Activated T-helper 2 cell treated with anti-CD3 and anti-CD28 coated beads, Interferon-gamma antibody, Interleukin-2, Interleukin-4, amounts not matched to agents 10 μg/mL and 5 μg/mL and 100 μg/mL, durations not matched to agents 14 hours and 24 hours and 36 hours (primary cell): ENCODE measurements at places on chromosomes 3 and 15. TPM values are rescaled to one million over a fixed set of nuclear protein-coding genes. Genes with fewer than 3 reads are reported as not detected.
A peak's percentile ranks its signal among the peaks of the same experiment; 100 is the strongest.

The CIDEC gene
- not detected in 2 replicates for total RNA-seq

The SERPINI2 gene
- total RNA-seq, result not detected in 2 replicates

- H3K4me1 ChIP-seq, result no peaks in the 10 kb centered on the region
- H3K4me3 ChIP-seq, result no peak overlapping the region
- no peaks in the 10 kb centered on the region for H3K27me3 ChIP-seq
- no peak for DNase-seq
- peaks cover under 1% of the 10 kb centered on the region for H3K36me3 ChIP-seq
- H3K27ac ChIP-seq, result no peak overlapping the region
Observed at GRCh38 chr15:49606594-49606993, 14.0 kb downstream of the FAM227B start.

GRCh38 chr3:51819709-51820406, 40.8 kb upstream of the IQCF6 start:
- H3K4me3 ChIP-seq, result no peak overlapping the region
- H3K36me3 ChIP-seq, result no peaks in the 10 kb centered on the region
- H3K27ac ChIP-seq, result no peak overlapping the region
- no peak for DNase-seq

DNA sequence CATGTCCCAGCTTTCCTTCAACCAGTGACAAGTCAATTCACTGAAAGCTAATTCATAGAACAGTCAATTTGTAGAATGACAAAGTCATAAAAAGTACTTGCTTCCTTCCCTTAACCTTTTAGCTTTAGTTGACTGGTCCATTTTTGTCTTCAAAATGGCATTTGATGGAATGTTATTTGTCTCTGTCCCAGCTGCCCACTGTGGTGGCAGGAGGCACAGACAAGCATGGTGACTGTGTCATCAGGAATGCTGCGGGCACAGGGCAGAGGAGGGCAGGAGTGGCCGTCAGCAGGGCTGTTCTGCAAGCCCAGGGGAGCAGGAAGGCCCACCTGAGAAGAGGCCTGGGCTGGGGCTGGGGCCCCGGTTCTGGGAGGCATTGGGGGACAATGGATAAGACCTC, 10.0 kb downstream of the IQSEC1 start:
- H3K27me3 ChIP-seq, result no peaks in the 10 kb centered on the region

GRCh38 chr3:130963878-130964277, 62.7 kb downstream of the ASTE1 start:
- peaks cover 6% of the 10 kb centered on the region for H3K4me1 ChIP-seq
- H3K36me3 ChIP-seq, result peaks cover 60% of the 10 kb centered on the region
- H3K27ac ChIP-seq, result no peak overlapping the region
- H3K4me3 ChIP-seq, result no peak overlapping the region
- no peak for DNase-seq

DNA sequence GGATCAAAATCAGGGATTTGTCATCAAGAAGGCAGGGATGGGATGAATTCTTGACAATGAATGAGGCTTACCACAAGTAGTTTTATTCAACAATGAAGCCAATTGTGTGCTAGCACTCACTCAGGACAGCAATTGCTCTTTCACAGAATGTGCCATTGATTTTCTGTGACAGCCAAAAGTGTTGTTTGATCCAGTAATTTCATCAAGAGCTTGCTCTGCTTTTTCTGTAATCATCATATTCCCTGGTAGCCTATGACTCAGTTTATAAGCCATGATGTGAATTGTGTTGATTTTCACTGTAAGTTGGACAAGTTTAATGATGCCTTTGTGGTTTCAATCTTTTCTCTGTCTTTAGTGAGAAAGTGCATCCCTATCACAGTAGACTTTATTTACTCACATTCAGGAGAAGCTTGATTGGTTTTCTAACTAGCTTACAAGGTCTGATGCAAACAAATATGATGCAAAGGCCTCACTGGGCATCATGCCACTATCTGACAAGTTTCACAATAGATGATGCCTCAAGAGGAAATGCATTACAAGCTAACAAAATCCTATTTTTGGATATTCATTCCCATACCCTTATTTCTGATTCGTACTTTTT, 13.6 kb upstream of the CSRNP1 start:
- H3K4me3 ChIP-seq, result no peak overlapping the region
- DNase-seq, result no peak
- peaks cover 15% of the 10 kb centered on the region for H3K4me1 ChIP-seq
- H3K27me3 ChIP-seq, result no peaks in the 10 kb centered on the region
- no peaks in the 10 kb centered on the region for H3K36me3 ChIP-seq

DNA sequence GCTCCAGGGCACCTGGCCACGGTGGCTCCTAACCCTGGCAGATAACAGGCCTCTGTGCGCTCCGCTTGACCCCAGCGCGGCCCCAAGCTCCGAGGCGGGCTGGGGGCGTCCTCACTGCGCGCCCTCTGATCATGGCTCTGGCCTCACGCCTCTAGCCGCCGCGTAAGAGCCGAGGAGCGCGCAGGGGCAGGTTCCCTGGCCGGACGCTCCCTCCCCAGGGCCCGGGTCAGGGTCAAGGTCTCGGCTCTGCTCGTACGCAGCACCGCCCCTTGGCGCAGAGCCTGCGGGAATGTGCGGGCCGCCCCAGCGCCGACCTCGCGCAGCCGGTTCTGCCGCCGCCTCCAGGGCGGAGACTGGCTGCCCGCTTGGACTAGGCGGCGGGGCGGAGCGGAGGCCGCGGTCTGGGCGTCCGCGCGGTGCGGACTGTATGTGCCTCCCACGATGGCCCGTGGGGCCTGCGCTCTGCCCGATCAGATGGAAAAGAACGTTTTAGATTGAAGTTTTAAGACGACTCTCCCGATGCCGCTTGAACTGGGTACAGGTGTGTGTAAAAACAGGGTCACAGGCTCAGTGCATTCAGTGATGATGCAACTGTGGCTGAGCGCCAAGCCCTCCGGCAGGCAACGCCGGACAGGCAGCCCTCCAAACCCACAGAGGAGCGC, 40.8 kb downstream of the CHST14 start:
- no peaks in the 10 kb centered on the region for H3K36me3 ChIP-seq
- H3K4me3 ChIP-seq, result peak overlapping the region; percentile 69
- peaks cover 22% of the 10 kb centered on the region for H3K4me1 ChIP-seq
- H3K27me3 ChIP-seq, result peaks cover 63% of the 10 kb centered on the region

- no peak overlapping the region for H3K27ac ChIP-seq
- no peak overlapping the region for H3K4me3 ChIP-seq
- DNase-seq, result no peak
- peaks cover 11% of the 10 kb centered on the region for H3K27me3 ChIP-seq
Observed at GRCh38 chr15:59825901-59826300, 136.8 kb upstream of the BNIP2 start.

- no peak overlapping the region for H3K27ac ChIP-seq
- H3K27me3 ChIP-seq, result no peaks in the 10 kb centered on the region
- DNase-seq, result no peak
- H3K4me3 ChIP-seq, result no peak overlapping the region
- H3K36me3 ChIP-seq, result peaks cover 75% of the 10 kb centered on the region
Observed at GRCh38 chr3:4755566-4755965, 223.7 kb upstream of the BHLHE40 start.

GRCh38 chr3:172380632-172381031, 67.6 kb downstream of the GHSR start:
- DNase-seq, result no peak
- H3K4me3 ChIP-seq, result no peak overlapping the region
- no peak overlapping the region for H3K27ac ChIP-seq
- no peaks in the 10 kb centered on the region for H3K4me1 ChIP-seq

DNA sequence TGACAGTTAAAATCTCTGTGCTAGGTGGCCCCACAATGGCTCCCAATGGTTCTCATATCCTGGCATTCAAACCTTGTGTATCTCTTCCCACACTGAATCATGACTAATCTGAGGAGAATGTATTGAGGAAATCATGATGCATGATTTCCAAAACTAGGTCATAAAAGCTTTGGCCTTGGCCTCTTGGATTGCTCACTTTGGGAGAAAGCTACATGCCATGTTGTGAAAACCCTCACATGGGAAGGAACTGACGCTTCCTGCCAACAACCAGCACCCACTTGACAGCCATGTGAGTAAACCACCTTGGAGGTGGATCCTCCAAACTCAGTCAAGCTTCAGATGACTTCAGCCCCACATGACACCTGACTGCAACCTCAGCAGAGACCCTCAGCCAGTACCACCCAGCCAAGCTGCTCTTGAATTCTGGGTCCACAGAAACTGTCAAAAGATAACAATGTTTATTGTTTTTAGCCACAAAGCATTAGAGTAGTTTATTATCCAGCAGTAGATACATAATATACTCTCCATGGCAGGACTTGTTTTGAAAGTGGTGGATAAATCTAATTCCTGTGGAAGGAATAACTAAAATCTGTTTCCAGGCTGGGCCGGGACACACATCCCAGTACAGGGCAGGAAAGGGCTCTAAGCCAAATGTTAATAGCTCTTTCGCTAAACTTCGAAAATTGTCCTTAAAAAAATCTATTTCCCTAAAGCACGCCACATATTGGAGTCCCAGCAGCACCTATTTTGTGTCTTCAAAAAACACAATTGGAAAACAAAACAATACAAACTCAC, 1.0 kb upstream of the ZNF620 start:
- peaks cover 16% of the 10 kb centered on the region for H3K36me3 ChIP-seq
- peaks cover 24% of the 10 kb centered on the region for H3K4me1 ChIP-seq
- DNase-seq, result no peak

GRCh38 chr3:172305552-172305951, 142.7 kb downstream of the GHSR start:
- H3K36me3 ChIP-seq, result peaks cover 37% of the 10 kb centered on the region
- no peak overlapping the region for H3K27ac ChIP-seq
- DNase-seq, result no peak
- no peak overlapping the region for H3K4me3 ChIP-seq
- no peaks in the 10 kb centered on the region for H3K27me3 ChIP-seq
- H3K4me1 ChIP-seq, result no peaks in the 10 kb centered on the region

- H3K27ac ChIP-seq, result no peak overlapping the region
- peaks cover 21% of the 10 kb centered on the region for H3K36me3 ChIP-seq
- no peaks in the 10 kb centered on the region for H3K27me3 ChIP-seq
- no peak overlapping the region for H3K4me3 ChIP-seq
- peaks cover 2% of the 10 kb centered on the region for H3K4me1 ChIP-seq
Observed at GRCh38 chr3:49747792-49748480, 24.2 kb upstream of the GMPPB start.

DNA sequence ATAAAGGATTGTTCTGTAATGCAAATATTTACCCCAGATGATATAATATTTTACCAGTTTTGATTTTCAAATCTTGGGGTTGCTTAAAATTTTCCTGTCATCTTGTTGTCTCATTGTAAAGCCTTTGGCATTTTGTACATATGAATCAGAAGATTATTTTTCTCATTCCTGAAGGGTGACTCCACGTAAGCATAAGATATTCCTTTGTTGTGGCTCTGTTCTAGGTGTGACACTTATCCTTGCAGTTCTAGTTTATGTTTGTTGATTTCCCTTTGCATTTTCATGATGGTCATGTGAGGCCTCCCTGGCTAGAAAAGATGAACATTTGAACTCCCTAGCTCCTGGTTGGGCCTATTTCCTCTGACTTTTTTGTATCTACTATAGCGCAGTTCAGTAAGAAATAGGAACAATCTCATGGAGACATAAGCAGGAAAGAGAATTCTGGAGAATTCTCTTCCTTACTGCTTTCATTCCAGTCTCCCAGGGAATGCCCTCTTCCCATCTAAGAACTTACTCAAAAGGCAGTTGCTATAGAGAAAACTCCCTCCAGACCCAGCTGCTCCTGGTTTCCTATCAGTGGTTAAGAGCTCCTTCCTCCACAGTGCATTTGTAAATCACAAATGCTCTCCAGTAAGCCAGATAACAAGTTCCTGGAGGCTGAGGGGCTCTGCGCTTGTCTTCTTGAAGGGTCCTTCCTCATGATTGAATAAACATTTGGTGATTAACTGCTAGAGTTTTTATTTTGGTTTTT, 124.7 kb downstream of the WNT5A start:
- H3K4me1 ChIP-seq, result no peaks in the 10 kb centered on the region
- no peak overlapping the region for H3K4me3 ChIP-seq
- no peaks in the 10 kb centered on the region for H3K27me3 ChIP-seq
- H3K27ac ChIP-seq, result no peak overlapping the region

DNA sequence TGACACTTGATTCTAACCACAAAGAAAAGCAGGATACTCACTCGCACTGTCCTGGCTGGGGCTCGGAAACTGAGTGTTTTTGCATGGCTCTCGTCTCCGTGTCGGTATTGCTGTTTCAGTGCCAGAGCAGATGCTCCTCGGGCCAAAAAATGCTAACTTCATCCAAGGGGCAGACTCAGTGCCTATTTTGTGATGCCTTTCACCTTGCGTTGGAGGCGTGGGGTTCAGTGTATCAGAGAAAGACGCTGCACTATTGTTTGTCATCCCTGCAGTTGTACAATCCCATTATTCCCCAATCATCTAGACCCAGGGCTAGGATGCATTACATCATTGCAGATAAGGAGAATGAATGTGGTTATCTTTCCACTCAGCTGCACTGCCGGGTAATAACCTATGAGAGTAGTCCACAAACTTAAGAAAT, 1.4 kb downstream of the CACNA2D3 start:
- no peaks in the 10 kb centered on the region for H3K36me3 ChIP-seq
- H3K4me3 ChIP-seq, result no peak overlapping the region
- H3K27me3 ChIP-seq, result peaks cover 43% of the 10 kb centered on the region
- no peak overlapping the region for H3K27ac ChIP-seq
- DNase-seq, result no peak

- no peak overlapping the region for H3K27ac ChIP-seq
- DNase-seq, result no peak
- peaks cover 3% of the 10 kb centered on the region for H3K27me3 ChIP-seq
- no peak overlapping the region for H3K4me3 ChIP-seq
Observed at GRCh38 chr3:111924283-111924682, 54.5 kb upstream of the ABHD10 start.

GRCh38 chr3:13282986-13283876, 136.9 kb downstream of the NUP210 start:
- peaks cover 60% of the 10 kb centered on the region for H3K27me3 ChIP-seq
- peaks cover 16% of the 10 kb centered on the region for H3K36me3 ChIP-seq
- H3K27ac ChIP-seq, result no peak overlapping the region
- H3K4me3 ChIP-seq, result peak overlapping the region; percentile 45
- no peaks in the 10 kb centered on the region for H3K4me1 ChIP-seq

GRCh38 chr3:121951291-121951919, 57.2 kb downstream of the SLC15A2 start:
- no peak for DNase-seq
- H3K27me3 ChIP-seq, result no peaks in the 10 kb centered on the region
- H3K4me1 ChIP-seq, result no peaks in the 10 kb centered on the region
- peaks cover 34% of the 10 kb centered on the region for H3K36me3 ChIP-seq
- no peak overlapping the region for H3K27ac ChIP-seq
- no peak overlapping the region for H3K4me3 ChIP-seq
